HT1080 (cell line): ENCODE measurements at places on chromosomes 6 and 20. TPM values are rescaled to one million over a fixed set of nuclear protein-coding genes. Genes with fewer than 3 reads are reported as not detected.

FLRT3 gene
- total RNA-seq, result 3.0 and 4.0 TPM in 2 replicates

WFDC10B gene
- 0.39 and 0.77 TPM in 2 replicates for total RNA-seq

GRCh38 chr20:50215101-50215690 is 24.6 kb downstream of the CEBPB start:
- no peak for DNase-seq

PGC gene
- total RNA-seq, result not detected in 2 replicates

GRCh38 chr6:93621442-93621841 is 202.1 kb upstream of the EPHA7 start:
- DNase-seq, result no peak

FOXQ1 gene
- not detected in 2 replicates for total RNA-seq
